NCI-H1417 treated with DMSO at 0.1 percent for 48 hours (cell line): ENCODE measurements at places on chromosomes 3 and 15.

- no peak for DNase-seq
Observed at GRCh38 chr3:144458283-144458682, 486.7 kb downstream of the DIPK2A start.

DNA sequence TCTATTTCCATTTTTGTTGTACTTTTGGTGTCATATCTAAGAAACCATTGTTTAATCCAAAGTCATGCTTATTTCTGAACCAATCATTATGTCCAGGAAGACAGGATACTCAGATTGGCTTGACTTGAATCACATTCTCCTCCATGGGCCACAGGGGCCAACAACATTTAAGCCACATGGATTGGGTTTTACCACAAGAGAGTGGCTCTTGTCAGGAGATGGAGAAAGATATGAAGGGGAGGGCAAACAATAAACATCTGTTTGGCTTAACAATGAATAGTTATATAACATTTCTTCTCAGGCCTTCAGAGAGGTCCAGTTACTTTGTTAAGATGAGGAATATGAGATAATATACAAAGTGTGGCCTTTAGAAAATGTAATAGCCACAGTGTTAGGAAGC is 44.6 kb downstream of the GXYLT2 start:
- DNase-seq, result no peak

DNA sequence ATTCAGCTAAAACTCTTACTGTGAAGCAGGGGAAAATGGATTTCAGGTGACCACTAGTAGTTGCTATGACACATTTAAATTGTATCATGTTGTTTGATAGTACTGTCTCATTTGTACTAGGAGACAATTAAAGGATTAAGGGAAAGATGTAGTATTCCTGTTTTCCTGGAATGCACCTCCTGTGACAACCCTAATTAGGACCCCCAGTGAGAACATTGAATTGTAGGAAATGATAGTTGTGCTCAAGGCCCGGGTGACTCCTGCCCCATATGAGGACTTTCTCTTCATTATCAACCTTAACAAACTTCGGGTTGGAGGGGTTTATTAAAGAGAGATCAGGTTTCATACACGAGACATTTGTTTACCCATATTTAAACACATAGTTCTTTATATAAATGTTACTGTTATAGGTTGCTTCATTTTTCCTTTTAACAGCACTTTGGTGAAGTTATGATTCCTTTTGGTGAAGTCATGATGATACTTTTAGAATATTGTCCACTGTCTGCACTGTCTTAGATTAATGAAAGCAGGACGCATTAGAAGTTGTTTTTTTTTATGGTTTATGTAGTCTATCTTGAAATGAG is 392.6 kb upstream of the NAALADL2 start:
- DNase-seq, result no peak

- no peak for DNase-seq
Observed at GRCh38 chr15:91548549-91548948, 305.0 kb upstream of the SLCO3A1 start.
